ENCODE measurements at places on chromosomes 11 and 22. TPM values are rescaled to one million over a fixed set of nuclear protein-coding genes. Genes with fewer than 3 reads are reported as not detected.

Gene ACR
- not detected for total RNA-seq

Gene OR51B4
- not detected for total RNA-seq

Gene MS4A6A
- total RNA-seq, result not detected

Gene YAP1
- 38.1 TPM for total RNA-seq

Gene BET1L
- 10.5 TPM for total RNA-seq

- DNase-seq, result no peak
These were observed 635 bp upstream of the LDHA start for GRCh38 chr11:18393581-18394274.

GRCh38 chr22:31340360-31340759, 5.8 kb downstream of the PATZ1 start:
- no peak for DNase-seq

- DNase-seq, result no peak
These were observed 8.9 kb downstream of the CHRM1 start for GRCh38 chr11:62912268-62912667.

GRCh38 chr11:116175707-116176106, 597.1 kb downstream of the BUD13 start:
- no peak for DNase-seq

- DNase-seq, result no peak
These were observed 14.7 kb upstream of the TAB1 start for GRCh38 chr22:39384750-39385480.

DNA sequence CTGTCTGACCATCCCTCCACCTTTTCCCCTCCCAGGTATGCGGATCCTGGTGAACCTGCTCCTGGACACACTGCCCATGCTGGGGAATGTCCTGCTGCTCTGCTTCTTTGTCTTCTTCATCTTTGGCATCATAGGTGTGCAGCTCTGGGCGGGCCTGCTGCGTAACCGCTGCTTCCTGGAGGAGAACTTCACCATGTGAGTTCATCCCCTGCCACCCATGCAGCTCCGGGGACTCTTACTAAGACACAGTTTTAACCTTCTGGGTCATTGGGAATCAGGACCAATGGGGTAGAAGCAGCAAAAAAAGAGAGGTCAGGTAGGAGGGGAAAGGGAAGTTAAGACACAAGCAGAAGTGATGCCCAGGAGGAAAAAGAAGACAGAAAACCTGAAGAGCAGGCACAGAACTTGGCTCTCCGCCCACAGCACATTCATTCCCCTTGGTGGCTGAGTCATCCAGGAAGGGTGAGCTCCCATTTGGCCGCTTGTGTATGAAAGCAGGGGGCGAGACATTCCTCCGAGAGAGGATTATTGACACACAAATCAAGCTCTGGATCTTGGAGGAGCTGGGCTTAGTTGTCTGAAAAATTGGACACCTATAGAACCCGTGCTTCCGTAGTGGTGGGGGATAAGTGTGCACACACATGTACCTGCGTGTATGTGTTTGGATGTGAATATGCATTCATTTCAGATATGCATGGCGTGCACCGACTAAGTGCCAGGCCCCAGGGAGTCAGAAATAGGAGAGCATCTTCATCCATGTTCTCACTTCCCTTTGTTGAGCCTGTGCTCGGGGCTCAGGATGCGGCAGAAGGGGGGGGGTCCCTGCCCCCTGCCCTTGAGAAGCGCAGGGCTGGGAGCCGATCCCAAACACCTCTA, 64.2 kb downstream of the CACNA1I start:
- DNase-seq, result peak; percentile 81

DNA sequence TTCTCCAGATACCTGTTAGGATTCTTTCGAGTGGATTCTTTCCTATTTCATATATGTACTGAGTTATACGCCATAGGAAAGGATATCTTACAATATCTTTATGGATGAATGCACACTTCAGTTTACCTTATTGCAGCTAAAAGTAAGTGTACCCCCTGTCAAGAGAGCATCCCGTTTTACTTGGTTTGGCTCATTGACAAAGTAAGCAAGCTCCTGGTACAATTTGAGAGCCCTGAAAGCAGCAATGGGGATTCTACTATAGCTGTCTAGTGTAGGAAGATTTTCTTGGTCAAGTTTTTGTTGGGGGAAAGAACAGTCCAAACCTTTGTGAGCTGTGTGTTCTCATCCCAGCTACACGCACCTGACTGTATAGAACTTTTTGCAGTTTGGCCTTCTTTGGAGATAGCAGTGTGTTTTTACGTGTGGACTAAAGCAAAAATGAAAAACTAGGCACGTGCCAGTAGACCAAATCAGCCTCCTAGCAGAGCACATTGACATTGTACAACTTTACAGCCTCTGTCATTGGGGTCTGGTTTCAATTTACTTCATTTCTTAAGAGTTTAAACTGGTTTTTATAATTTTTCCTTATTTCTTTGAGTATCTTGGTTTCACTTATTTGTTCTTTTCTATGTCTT, 44.0 kb downstream of the PPP6R3 start:
- DNase-seq, result no peak

DNA sequence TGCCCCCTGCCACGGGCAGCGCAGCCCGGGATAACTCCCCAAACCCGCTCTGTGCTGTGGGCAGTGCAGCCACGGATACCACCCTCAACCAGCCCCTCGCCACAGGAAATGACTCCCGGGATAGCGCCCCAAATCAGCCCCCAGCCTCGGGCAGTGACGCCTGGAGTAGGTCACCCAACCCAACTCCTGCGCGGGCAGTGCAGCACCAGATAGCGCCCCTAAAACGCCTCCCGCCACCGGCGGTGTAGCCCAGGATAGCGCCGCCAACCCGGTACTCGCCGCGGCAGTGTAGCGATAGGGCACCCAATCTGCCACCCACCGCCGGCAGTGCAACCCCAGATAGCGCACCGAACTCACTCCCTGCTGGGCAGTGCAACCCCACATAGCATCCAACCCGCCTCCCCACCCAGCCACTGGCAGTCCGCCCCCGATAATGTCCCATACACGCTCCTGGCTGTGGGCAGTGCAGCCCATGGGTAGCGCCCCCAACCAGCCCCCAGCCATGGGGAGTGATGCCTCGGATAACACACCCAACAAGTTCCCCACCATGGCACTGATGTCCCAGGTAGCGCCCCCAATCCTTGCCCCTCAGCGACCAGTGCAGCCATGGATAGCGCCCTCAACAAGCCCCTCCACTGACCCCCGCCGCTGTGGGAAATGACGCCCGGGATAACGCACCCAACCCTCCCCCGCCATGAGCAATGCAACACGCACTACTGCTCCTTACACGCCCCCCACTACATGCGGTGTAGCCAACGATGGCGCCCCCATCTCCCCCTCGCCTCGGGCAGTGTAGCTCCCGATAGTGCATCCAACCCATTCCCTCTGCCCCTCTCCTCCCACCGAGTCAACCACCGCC, 1.5 kb downstream of the RFPL2 start:
- DNase-seq, result no peak

DNA sequence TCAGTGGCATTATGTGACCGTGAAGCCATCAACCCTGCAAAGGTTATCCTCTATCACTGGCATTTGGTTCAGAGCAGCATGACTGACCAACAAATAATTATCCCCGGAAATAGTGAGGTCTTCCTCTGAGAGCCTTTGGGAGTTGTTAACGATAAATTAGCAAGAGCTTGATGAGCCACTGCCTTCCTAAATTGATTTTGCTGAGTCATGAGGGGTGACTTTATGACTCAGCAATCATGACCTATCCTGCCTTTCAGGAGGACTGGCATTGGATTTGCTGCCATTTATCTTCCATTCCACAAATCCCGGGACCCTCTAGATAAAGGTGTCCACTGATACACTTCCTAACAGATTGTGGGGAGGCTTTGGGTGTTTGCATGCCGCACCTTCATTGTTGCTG, 80.8 kb upstream of the MTNR1B start:
- DNase-seq, result no peak

DNA sequence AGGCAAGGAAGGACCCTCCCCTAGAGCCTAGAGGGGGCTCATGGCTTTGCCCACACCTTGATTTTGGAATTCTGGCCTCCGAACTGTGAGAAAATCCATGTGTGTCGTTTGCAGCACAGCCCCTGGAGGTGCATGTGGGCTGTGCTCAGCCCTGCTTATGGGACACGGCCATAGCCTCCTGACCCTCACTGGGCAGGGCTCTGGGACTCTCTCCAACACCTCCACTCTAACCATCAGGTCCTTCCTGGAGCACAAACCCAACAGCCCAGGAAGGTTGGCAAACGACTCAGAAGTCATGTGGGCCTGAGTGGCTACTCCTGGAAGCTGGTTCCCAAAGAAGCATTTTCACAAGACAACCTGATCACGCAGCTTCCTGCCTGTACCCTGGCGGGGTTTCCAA, 144.1 kb downstream of the CTTN start:
- no peak for DNase-seq

DNA sequence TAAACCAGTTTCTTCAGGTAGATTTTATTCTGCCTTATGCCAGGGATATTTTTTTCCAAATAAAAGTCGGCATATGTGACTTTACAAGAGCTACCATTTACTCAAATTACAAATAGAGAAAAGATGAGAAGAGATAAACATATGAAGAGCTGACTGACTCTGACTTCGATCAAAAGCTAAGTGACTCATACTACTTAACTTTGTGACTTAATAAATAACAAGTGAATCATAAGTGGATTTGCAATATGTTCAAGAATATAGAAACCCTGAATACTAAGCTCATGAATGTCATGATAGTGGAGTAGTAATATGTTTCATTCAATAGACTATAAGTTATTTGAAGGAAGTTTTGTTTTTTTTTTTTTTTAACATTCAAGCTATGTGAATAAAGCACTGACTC, 130.5 kb upstream of the ANO3 start:
- no peak for DNase-seq

- DNase-seq, result no peak
These were observed 43.3 kb downstream of the RBFOX2 start for GRCh38 chr22:35985371-35985770.

- no peak for DNase-seq
These were observed 8.7 kb downstream of the ME3 start for GRCh38 chr11:86663761-86664160.

GRCh38 chr22:44968736-44969135, 41.1 kb downstream of the PHF21B start:
- DNase-seq, result no peak

GRCh38 chr11:16195651-16196050, 160.7 kb downstream of the SOX6 start:
- DNase-seq, result peak; percentile 47

DNA sequence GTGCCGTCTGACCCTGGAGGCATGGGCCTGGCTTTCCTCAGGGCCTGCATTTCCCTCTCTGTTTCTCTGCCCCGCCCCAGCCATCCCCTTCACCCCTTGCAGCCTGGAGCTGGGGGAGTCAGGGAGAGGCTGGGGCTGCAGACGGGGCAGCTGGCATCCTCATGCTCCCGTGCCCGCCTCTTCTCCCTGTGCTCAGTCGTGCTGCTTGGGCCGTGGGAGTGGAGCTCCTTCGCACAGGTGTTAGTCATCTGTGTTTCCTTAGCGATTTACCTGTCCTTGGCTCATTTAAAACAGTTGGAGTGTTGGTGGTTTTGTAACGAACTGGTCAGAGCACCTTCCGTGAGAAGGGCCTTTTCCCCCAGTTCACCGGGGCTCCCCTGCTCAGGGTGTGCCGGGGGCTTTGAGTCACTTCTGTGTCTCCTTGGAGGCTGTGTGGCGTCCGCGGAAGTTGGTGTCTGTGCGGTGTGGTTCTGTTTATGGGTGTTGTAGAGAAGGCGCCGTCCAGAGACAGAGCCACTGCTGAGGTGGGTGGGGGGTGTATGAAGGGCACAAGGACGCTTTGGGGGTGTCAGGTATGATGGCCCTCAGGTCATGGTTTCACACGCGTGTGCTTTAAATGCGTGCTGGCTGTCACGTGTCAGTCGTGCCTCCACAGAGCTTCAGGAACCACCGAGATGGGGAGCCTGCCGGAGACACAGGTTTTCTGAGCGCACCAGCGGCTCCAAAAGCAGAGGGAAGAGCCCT, 19.5 kb downstream of the BRSK2 start:
- DNase-seq, result no peak

- DNase-seq, result no peak
These were observed 1.0 kb downstream of the LYVE1 start for GRCh38 chr11:10567446-10567845.

DNA sequence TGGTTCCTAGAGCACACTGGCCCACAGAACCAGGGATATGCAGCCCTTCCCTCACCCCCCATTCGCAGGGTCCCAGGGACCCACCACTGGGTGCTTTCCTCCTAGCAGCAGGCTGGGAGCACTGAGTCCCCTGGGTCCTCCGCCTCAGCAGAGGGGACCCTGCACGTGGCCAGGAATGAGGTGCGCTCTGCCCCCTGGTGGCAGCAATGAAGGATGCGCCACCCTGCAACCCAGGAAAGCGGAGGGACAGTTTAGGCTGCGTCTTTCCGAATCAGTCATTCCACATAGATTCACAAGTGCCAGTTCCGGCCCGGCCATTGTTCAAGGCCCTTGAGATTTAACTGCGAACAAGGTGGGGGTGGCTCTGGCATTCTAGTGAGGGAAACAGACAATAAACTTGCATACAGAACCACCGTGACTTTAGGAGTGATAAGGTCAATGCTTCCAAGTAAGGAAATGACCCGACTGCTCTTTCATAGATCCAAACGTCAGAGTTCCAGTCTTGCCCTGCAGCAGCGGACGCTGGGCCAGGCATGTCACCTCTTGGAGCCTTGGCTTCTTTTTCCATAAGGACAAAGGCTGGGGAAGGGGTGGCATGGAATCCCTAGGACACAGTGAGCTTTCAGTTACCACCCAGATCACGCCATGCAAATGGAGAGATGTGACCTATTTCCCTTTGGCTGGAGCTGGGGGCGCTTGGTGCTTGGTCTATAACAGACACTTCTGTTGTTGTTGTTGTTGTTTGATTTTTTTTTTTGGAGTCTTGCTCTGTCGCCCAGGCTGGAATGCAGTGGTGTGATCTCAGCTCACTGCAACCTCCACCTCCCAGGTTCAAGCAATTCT, 7.7 kb downstream of the RIN1 start:
- DNase-seq, result peak; percentile 99

DNA sequence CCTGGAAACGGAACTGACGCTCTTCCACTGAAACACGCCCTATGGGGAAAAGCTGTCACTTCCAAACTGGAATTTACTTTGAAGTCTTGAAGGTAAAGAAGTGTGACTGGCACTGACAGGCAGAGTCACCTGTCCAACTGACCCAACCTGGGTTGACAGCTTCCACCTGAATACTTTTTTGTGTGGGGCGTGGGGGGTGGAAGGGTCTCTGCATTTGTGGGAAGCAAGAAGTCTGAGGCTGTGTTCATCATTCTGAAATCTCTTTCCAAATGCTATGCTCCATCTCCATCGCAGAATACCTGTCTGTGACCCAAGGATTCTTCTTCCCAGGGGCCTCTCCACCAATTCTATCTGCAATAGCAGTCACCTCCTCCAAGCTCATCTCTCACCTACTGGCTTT, 7.8 kb downstream of the IFT27 start:
- no peak for DNase-seq

DNA sequence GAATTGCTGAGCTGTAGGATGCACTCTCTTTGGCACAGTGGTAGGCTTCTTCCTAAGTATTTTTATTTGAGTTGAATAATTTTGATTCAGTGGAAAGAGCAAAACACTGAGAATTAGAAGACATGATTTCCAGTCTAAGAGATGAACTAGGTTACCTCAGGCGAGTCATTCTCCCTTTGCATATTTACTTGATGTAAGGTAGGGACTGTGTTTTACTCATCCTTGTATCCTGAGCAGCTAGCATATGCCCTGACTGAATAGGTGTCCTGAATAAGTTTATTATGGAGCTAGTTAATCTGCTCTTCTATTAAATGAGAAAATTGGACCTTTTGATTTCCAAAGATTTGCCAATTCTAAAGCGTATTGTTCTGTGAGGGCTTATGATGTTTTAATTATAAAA, 50.7 kb downstream of the STIM1 start:
- no peak for DNase-seq

GRCh38 chr11:112294688-112295340, 34.2 kb upstream of the PLET1 start:
- DNase-seq, result no peak

Measured in SJSA1 (cell line).